Ammon's horn (tissue), 1 donor: ENCODE measurements at places on chromosomes 3 and 15.
A peak's percentile ranks its signal among the peaks of the same experiment; 100 is the strongest.

DNA sequence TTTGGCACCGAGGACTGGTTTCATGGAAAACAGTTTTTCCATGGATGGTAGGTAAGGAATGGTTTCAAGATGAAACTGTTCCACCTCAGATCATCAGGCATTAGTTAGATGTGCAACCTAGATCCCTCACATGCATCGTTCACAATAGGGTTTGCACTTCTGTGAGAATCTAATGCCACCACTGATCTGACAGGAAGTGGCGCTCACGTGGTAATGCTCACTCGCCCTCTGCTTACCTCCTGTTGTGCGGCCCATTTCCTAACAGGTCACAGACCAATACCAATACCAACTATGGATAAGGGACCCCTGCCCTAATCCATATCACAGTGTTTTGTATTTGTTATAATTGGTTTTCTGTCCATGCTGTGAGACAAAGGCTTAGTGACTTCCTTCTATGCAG is 58.9 kb downstream of the SLMAP start:
- no peak for DNase-seq

DNA sequence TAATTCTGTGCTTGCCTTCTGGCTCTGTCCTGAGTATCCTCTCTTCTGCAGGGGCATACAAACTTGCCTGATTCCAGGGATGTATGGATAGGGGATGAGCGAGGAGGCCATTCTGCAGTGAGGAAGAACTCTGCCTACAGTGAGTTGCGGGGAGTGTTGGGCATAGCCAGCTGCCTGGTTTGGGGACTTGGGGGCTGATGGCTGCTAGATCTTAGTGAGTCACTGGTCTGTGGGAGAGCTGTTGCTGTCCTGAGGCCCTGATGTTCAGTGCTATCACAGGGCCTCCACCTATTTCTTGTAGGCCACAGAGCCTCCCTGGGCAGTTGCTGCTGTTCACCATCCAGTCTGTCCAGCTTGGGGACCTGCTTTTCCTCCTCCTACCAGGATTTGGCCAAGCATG is 20.3 kb downstream of the CDAN1 start:
- no peak for DNase-seq

DNA sequence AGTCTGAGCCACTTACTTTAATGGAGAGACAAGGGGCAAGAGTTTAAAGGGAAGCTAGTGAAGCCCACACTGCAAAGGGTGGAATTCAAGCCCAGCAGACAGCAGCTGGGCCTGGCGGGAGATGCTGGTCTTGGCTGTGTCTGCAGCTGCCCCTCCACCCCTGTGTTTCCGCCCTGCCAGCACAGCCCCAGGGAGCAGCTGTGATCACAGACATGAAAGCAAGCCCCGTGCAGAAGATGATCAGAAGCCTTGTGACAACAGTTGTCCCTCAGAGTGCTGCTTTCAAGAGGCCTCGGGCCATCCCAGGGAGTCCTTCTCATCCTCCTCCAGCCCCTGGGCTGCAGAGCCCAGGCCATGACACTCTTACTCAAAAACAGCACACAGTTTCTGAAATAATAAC is 24.1 kb upstream of the SLC6A1 start:
- peak; percentile 89 for DNase-seq

GRCh38 chr3:39327053-39327745 is 2.3 kb upstream of the CCR8 start:
- no peak for DNase-seq

GRCh38 chr15:73346735-73347312 is 21.9 kb downstream of the HCN4 start:
- DNase-seq = no peak

- no peak for DNase-seq
Observed at GRCh38 chr15:72859757-72860145, 76.2 kb upstream of the ADPGK start.

DNA sequence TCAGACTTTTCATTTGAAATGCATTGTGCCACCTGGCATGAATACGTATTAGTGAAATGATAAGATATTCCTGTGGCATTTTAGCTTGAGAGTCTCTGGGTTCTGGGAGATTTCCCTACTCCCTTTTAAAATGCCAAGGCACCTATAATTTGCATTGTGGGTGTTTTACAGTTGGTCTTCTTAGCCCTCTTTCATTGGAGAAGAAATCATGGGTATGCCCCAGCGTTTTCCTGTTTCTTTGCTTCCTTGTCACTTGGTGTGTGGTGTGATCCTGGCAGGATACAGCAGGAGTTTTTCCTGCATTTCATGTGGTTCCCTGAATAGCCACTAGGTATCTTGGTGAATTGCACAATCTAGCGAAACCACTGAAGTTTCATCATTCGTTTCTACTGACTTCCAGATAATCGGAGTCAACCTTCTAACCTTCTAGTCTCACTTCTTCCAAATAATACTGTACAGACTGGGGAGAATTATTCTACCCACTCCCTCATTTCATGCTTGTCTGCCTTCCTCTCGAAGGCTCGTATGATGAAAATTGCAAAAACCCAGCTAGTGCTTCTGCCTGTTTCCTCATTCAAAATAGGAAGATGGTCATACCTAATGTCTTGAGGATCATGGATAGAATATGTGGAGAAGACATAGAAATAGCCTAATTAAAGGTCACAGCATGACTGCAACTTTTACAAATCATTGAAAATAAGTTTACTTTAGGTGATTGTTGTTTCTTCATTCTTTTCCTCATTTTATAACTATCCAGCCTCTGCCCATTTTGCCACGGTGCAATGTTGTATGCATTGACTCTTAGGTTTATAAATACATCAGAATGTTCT is 2.6 kb downstream of the BHLHE40 start:
- DNase-seq = peak; percentile 22

- no peak for DNase-seq
Observed at GRCh38 chr3:56887402-56888025, 85.8 kb upstream of the ARHGEF3 start.

DNA sequence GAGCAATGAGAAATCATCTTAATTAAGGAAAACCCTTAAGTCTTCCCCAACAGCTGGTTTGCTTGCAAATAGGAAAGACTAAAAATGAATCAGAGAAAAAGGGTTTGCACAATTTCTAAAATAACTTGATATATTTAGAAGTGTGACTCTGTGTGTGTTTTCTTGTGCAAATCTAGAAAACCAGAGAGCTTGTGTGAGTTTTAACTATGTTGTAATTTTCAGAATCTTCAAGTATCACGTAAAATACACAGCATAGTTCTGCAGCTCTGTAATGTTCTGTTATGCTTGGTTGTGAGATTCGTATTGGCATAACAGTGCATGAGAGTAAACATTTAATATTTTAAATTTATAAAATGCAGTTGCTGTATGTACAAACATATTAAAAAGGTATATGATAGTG is 74.7 kb upstream of the GAP43 start:
- DNase-seq = no peak

DNA sequence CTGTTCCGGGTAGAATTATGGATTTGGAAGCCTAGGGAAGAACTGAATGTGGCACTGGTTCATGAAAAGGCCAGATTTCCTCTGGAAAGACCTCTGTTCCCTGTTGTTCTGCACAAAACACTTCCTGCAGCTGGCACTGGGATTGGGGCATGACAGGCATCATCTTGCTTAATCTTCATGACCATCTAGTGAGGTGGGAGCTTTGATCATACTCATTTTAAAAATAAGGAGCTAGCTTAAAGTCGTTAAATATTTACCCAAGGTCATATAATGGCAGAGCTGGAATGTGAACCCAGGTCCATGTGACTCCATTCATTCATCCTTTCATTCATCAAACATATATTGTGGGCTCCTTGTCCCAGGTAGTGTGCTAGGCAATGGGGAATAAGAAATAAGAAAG is 40.4 kb downstream of the EBLN2 start:
- DNase-seq = no peak

DNA sequence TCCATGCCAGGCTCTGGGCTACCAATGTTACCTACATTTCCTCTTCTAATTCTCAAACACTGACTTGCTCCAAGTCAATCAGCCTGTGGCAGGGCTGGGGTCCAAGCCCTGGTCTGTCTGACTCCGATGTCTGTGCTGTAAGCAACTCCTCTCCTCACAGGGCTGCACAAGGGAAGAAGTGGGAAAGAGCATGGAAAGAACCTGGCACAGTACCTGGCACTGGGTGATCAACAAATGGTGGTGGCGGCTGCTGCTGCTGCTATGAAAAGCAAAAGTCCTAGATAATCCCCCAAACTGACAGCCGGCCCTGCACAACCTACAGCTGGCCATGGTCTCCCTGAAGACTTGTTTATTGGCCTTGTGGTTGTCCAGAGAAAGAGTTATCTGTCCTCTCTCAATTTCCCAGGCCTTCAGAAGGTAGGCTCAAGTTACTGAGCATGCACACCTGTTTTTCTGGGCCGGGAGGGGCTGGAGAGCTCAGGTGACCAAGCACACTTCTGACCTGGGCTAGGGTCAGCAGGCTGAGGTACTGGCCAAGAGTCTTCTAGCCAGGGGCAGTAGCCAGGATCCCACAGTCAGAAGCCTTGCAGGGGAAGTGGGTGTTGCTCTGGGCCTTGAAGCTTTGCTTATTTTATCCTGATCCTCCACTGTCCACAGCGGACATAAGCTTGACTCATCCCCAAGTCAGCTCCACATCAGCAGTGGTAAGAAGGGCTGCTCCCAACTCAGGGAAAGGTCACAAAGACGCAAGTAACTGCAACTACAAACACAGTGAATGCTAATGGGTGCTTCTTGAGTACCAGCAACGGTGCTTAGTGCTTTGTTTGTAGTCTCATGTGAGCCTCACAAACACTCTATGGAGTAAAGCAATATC is 35.3 kb upstream of the KY start:
- DNase-seq = no peak

GRCh38 chr3:197737749-197738462 is 1.2 kb upstream of the RUBCN start:
- DNase-seq = no peak

DNA sequence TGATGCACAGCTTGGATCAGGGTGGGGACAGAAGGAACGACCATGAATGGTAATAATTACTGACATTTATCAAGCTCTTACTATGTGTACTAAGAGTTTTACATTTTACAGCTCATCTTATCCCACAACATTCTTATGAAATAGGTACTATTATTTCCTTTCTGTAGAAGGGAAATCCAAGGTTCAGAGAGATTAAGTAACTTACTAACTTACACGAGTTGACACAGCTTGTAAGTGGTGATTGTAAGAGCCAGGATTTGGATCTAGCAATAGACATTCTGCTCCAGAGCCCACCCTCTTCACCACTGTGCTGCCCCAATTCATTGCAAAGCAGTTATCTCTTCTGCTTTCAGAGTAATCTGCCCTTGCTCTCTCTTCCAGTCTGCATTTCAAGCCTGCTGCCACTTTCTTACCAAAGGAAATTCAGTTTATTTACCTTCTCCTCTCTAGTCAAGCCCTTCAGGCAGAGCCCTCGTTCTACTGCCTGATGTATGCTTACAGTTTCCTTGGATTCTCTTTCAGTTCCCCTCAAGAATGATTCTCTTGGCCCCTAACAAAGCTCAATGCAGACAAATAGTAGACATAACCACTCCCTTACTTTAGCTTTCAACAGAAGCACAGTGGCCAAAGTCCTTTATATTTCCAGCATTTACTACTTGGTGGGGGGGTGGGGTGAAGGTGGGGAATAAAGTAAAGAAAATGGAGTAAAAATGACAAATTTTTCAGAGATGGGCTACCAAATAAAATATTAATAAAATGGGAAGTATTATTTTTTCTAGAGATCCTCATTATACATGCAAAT is 65.8 kb downstream of the ATP8B4 start:
- DNase-seq = no peak

DNA sequence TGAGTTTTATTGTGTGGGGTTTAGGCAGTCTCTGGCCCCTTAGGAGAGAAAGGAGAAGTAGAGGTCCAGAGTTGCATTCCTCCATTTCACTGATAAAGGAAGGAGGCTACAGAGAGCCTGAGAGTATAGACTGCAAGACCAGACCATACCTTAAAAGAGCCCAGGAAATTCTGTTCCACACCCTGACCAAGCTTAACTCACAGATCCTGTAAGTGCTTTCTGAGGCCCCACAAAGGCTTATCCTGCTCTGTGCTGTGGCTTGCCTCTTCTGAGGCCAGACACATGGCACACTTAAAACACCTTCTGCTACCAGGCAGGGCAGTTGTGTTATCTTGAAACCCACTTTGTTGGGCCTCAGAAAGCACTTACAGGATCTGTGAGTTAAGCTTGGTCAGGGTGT is 39.2 kb upstream of the LEKR1 start:
- no peak for DNase-seq

GRCh38 chr3:141782386-141782932 is 19.3 kb downstream of the GRK7 start:
- DNase-seq = no peak

DNA sequence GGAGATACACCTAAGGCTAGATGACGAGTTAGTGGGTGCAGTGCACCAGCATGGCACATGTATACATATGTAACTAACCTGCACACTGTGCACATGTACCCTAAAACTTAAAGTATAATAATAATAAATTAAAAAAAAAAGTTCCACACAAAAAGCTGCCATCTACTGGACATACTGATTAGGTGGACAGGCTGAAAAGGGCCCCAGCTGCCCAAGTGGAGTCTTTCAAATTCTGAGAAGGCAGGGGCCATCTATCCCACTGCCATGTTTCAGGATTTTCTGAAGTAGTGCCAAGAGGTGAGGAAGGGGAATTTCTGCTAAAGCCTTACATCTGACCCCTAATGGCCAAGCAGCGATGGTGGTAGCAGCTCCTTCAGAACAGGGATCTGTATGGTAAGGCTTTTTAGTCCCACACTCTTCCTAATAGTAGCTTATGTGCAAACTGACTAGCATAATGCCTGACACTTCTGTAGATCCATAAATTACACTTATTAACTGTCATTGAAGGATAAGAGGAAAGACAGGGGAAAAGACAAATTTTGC is 7.7 kb downstream of the FSTL1 start:
- DNase-seq = no peak

DNA sequence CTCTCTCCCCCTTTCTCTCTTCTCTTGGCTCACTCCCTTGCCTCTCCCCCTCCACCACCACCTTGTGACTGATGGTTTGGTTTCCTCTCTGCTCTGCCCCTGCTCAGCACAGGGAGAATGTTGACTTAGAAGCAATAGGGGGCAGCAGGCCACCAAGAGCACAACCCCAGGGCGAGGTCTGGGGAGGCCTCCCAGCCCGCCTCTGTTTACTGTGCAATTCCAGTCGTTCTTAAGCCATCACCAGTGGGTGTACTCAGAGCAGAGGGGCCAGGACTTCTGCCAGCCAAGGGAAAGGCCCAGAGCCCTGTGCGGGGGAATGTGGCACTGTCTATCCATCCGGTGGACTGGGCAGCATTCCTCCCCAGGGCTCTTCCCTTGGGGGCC is 5.7 kb upstream of the APEH start:
- DNase-seq = no peak

DNA sequence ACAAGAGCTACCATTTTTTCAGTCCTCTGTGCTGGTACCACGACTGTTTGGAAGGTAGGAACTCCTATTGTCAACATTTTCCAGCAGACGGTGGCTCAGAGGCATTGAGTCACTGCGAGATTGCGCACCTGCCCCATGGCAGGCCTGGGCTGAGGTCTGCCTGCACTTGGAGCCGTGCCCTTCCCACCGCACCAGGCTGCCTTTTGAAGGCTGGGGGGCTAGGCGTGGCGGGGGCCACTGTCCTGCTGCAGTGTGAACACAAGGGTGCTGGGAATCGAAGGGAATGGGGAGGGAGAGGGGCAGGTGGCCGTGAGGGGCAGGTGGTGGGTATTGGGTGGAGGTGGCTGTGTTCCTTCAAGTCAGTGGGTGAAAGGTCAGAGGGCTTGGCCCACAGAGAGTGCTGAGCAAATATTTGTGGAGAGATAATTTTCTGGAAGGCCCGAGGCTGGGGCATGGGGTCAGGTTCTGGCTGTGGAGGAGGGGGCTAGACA is 16.3 kb downstream of the SNX33 start:
- no peak for DNase-seq
